Amygdala (tissue), 56 donors: ENCODE measurements at places on chromosomes 2 and 18.

GRCh38 chr2:157460384-157460837 lies 16.5 kb upstream of the CYTIP start:
- DNase-seq: no peak

DNA sequence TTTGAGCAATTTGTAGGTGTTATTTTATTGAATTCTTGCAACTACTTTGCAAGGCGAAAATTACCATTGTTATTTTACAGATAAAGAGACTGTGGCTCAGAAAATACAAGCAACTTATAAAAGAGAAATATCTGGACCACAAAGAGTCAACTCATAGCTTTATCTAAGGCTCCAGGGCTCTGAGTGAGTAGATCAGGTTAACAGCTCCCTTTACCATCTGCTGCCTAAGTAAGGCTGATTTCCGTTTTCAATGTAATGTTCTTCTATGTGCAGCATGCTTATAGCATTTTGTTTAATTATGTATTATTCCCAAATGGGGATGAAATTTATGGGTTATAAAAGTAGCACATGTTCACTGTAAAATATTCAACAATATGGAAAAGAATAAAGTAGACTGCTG lies 299.1 kb upstream of the TNP1 start:
- no peak for DNase-seq

GRCh38 chr2:152587187-152587947 lies 129.9 kb downstream of the PRPF40A start:
- no peak for DNase-seq

DNA sequence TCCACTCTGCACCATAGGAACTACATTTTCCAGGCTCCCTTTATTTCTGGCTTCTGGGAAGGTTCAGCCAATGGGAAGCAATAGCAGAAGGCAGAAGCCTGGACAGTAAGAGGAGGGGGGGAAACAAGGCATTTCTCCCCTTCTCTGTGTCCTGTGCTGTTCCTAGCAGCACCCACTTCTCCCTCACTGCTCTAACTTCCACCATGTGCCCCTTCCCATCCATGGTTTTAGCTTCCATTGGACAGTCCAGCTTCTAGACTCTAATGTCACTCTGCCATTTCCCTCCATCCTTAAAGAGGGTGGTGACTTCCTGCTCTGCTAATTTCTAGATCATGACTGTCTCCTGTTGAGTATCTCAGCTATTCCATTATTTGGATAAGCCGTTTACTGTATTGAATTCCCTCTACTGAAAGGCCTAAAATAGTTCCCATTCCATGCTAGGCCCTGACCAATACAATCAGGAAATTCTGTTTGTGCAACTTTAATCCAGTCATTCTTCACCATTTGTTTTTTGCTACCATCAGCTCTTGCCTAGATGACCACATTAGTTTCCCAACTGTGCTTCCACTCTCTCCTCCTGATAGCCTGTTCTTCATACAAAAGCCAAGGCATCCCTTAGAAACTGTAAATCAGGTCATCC lies 20.8 kb upstream of the LYPD1 start:
- no peak for DNase-seq

GRCh38 chr2:236178890-236179235 lies 10.7 kb upstream of the GBX2 start:
- DNase-seq: no peak

- no peak for DNase-seq
Observed at GRCh38 chr2:233402789-233403188, 48.5 kb downstream of the DGKD start.

DNA sequence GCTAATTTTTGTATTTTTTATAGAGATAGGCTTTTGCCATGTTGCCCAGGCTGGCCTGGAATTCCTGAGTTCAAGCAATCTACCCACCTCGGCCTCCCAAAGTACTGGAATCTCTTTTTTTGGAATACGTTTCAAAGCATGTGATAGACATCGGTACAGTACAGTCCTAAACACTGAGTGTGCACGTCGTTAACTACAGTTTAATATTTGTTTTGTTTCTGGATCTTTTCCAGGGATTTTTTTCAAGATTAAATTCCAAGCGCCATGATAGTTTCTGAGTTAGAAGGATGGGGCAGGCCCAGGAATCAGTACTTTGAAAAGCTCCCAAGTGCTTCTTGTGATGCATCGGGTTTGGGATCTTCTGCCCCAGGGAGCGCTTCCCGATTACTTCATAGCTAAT lies 33.3 kb downstream of the NEDD4L start:
- DNase-seq: no peak
